ENCODE measurements at places on chromosomes 16 and 17. TPM values are rescaled to one million over a fixed set of nuclear protein-coding genes. Genes with fewer than 3 reads are reported as not detected.

GRCh38 chr16:87735270-87736007, 30.3 kb downstream of the KLHDC4 start:
- no peak for DNase-seq

- no peak for DNase-seq
Observed at GRCh38 chr16:75485230-75486013, 9.8 kb downstream of the CHST6 start.

- peak; percentile 76 for DNase-seq
Observed at GRCh38 chr17:82963104-82963950, 116.1 kb upstream of the METRNL start.

- DNase-seq, result peak; percentile 80
Observed at GRCh38 chr16:20763461-20764232, at the start of gene ACSM3. ACSM3 (plus strand) TSS chr16:20764014; CDS start chr16:20770035, 6,021 bp downstream.

GRCh38 chr16:8795091-8795490, 2.3 kb downstream of the TMEM186 start:
- DNase-seq, result no peak

DNA sequence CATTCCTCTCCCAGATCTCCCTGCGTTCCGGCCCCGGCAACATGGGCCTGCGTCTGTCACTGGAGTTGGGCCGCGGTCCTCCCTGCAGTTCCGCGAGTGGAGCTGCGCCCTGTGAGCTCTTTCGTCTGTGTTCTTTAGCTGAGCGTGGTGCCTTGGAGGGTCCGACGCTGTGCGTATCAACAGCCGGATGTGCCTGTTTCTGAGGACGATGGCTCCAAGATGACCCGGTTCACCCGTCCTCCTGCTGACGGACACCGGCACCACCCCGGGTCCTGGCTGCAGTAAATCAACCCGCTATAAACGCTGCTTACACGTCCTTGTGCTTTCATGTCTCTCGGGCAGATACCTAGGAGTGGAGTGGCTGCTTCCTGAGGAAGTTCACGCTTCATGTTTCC, 44.8 kb upstream of the GNG13 start:
- no peak for DNase-seq

RPL19 gene
- polyA plus RNA-seq, result 2,181 TPM

- no peak for DNase-seq
Observed at GRCh38 chr17:37130984-37131446, 182.3 kb downstream of the AATF start.

DNA sequence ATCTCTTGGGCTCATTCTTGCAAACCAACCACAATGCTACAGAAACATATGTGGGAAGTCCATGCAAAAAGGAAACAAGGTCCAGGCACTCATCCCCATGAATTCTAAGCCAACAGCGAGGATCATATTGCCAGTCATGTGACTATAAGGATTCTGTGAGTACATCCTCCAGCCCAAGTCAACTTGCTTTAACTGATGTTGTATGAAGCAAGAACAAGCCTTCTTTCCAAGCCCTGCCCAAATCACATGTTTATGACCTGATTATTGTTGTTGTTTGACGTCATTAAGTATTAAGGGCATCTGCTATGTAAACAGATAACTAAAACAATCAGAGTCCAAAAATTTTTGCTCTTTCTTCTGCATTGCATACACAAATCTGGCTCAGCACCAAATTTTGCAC, 78.2 kb upstream of the MON1B start:
- DNase-seq, result no peak

DNA sequence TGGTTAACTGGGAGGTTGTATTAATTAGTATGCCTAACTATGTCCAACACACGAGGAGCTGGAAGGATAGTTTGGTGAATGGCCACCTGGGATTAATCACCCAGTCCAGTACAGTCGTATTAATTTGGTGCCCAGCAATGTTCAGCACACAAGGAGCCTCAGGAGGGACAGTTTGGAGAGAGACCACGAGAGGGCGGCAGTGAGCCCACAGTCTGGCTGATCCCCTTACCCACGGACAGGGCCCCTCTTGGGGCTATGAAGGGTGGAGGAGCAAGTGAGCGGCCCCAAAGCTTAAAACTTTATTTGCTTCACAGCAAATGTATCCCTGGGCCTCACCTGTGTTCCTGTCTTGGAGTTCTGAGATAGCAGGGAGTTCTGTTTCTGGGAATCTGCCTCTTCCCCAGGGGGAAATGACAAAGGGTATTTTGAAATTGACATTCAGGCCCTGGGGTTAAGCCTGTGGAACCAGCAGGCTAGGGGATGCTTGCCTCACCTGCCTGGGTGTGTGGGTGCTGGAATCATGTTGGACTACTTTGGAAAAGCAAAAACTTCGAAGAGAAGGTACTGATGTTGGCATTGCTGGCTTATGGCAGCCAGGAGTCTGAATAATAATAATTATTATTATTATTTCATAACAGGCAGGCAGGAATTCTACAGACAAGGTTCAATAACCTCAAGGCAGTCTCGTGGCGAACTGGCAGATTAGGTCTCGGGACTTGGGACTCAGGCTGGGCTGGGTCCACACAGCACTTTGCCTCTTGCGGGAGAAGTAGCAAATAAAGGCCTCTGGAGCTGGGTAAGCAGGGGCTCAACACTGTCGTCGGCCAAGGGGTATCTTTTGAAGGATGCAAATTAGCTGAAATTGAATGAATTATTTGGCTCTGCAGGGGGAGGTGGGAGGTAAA, 227.6 kb upstream of the ASIC2 start:
- DNase-seq, result peak; percentile 29

TRIM72 gene
- 0.06 TPM for polyA plus RNA-seq

DNA sequence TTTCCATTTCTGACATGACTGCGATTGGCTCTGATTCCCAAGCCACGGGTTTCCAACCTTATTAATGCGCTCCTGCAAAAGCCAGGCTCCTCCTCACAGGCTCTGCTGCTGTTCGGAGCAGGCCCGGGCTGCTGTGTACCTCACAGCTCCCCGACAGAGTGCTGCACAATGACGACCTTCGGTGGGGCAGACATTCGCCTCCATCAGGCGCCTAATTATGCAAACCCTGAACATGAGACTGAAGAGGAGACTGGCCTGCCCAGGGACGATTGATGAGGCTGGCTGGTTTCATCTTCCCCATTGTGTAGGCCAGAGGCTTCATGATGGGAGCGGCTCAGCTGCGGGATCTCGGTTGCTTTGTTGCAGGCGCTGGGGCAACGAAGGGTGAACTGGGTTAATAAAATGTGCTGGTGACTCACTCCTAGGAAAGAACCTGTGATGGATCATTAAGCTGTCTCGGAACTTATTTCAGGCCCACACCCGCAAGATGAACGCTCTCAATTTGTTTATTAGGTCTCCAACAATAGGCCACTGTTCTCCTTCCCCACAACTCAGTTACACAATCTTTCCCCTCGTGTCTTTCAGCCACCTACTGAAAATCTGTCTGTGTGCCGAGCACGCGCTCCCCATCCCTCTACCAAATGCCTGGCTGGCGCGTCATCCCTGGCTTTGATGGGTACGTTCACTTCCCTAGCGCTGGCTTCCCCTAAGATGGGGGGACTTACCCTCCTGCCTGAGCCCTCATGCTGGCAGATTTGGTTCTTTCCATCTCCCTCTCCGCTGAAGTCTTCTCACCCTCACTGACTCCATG, 27.2 kb upstream of the TOB1 start:
- DNase-seq, result no peak

DHRS7C gene
- not detected for polyA plus RNA-seq

DNA sequence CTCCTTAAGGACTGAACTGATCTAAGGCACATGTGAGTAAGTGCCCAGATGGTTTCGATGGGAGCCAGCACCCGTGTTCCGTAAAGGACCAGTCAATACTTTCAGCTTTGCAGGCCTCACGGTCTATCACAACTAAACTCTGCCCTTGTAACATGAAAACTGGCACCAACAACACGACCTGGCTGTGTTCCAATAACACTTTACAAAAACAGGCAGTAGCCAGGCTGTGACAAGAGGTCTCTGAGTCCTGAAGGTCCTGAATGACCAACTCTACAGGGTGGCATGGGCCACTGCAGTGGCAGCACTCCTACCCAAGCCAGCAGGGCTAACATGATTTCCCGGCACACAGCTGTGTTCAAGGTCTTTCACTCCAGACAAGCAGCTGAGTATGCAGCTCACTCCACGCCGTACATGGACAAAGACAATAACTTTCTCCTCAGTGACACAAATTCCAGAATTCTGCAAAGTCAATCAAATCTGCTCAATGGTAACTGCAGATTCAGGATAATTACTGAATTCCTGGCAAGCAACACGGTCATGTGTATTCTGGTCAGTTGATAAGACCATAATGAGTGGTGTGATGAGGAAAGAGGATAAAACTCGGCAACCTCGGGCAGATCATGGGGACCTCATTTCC, 15.3 kb downstream of the NPLOC4 start:
- no peak for DNase-seq

KCNJ12 gene
- polyA plus RNA-seq, result 5.3 TPM

DNA sequence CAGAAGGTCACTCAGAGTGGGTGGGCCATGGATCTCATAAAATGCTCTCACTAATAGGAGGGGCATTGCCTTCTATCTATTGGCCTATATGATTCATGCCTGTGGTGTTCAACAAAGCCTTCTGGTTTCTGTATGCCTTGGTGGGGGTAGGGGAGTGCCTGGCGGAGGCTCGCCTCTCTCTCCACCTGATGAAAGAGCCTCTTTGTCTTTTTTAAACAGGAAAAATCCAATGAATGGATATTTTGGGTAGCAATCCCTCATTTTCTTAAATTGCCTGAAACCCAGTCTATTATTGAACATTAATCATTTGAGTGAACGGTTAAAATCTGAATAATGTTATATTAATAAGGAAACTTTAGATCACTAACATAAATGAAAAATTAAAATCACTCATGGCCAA, 90.6 kb downstream of the TOX3 start:
- no peak for DNase-seq

- DNase-seq, result no peak
Observed at GRCh38 chr16:87964049-87964659, 12.9 kb downstream of the BANP start.

- DNase-seq, result no peak
Observed at GRCh38 chr17:41766135-41766534, 20.4 kb downstream of the JUP start.

DNA sequence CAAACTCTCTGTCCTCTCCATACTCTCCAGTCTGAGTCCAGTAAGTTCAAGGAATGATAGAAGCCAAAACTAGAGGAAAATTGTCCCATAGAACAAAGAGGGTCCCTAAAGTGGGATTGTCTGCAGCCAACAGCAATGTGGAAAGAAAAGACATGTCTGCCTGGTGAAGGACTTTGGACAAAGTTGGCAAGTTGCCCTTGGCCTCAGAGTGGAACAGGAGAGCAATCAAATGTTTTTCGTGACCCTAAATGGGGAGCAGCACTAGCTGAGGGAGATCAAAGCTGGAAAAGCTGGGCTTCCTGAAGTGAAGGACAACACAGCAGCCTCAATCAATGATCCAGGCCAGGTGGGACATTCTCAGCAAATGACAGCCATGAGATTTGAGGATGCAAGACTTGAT, 183.5 kb downstream of the CHD9NB start:
- DNase-seq, result no peak

GRCh38 chr17:52283872-52284271, 125.4 kb upstream of the CA10 start:
- DNase-seq, result no peak

- no peak for DNase-seq
Observed at GRCh38 chr17:1558401-1558800, 4.2 kb downstream of the PITPNA start.

DNA sequence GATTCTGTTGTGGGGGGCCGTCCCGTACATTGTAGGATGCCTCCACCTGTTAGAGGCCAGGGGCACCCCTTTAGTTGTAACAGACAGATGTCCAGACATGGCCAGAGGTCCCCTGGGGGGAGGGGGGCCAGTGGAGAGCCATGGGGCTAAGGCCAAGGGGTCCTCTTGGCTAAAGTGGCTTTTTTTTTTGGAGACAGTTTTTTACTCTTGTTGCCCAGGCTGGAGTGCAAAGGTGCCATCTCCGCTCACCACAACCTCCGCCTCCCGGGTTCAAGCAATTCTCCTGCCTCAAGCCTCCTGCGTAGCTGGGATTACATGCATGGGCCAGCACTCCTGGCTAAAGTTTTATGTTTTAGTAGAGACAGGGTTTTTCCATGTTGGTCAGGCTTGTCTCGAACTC, 229.0 kb downstream of the CPPED1 start:
- no peak for DNase-seq

GRCh38 chr16:77043076-77043475, 147.9 kb upstream of the MON1B start:
- DNase-seq, result no peak

GRCh38 chr16:20897253-20897897, 2.8 kb downstream of the DCUN1D3 start:
- no peak for DNase-seq

ADAMTS18 gene
- 2.6 TPM for polyA plus RNA-seq

DNA sequence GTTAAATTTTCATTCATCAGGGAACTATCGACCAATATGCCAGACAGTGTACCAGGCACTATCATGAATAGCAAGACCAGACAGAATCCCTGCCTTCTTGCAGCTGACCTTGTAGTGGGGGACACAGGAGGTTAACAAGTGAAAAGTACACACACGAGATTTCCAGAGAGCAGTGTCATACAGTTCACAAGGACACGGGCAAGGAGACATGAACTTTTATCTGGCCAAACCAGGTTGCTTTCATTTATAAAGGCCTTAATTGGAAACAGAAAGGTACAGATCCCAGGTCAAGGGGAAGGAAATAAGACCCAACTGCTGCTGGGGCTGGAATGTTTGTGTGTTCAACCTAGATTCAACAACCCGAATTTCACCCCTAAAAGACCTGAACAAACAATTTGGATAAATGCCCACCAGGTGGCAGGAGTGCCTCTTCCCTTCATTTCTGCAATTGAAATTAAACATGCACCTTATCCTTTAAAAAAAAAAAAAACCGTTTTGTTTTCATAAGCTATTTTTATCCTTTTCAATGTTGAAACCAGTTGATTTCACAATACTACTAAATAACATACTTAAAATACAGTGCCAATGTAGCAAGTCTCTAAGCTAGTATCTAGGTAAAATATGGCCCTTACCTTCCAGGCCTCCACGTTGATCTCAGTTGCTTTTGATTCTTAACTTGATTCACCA, 65.9 kb downstream of the EMP2 start:
- DNase-seq, result no peak

DNA sequence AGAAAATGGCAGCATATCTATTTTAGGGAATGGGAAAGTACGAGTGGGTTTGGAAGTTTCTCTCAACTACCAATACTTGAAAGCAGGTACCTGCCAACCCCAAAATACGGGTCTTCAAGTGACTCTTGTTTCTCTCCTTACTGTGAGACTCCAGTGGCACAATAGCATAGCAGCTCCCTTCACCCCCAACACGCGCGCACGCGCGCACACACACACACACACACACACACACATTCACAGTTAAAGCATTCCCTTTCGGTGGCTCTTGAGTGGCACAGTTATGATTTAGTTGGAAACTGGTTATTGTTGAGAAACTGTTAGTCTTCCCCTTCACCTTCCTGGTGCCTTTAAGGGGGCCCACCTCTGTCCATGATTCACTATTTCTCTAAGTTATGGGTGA, 30.0 kb upstream of the CCL2 start:
- DNase-seq, result no peak

CTRB2 gene
- polyA plus RNA-seq, result 0.18 TPM

Data from left renal cortex interstitium (tissue), 4 donors.